ENCODE measurements at places on chromosomes 1 and 21.
A peak's percentile ranks its signal among the peaks of the same experiment; 100 is the strongest.

- no peak for DNase-seq
Observed at GRCh38 chr1:235648407-235648907, 1.1 kb downstream of the GNG4 start.

GRCh38 chr1:239833723-239834122 is 258.0 kb upstream of the FMN2 start:
- no peak for DNase-seq

DNA sequence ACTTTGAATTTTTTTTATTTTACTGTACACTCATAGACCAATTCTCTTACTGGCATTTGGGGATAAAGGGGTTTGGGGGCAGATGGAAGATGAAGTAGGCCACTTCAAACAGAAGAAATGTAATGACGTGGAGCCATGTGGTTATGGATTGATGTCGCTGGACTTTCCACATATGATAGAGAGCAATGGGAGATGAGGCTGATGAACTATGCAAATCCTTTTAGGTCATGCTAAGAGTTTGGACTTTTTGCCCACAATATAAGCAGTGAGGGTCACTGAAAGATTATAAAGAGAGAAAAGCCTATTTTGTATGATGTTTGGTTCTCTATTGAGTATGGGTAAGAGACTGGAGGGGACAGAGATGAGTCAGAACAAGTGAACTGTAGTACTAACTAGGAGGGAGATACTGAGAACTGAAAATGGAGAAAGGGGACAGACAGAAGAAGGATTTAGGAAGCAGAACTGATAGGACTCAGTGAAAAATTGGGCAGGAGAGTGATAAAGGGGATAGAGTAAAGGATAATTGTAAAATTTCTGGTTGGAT is 9.2 kb downstream of the C1orf21 start:
- no peak for DNase-seq

- no peak for DNase-seq
Observed at GRCh38 chr1:1250786-1251284, 4.3 kb upstream of the C1QTNF12 start.

GRCh38 chr1:7578206-7578605 is 192.9 kb upstream of the VAMP3 start:
- no peak for DNase-seq

GRCh38 chr21:36069713-36070583 is at the start of gene CBR1:
Gene CBR1 (plus strand): TSS chr21:36070024. CDS start chr21:36070116, 92 bp downstream.
- peak; percentile 92 for DNase-seq

GRCh38 chr21:38803075-38803660 is 2.6 kb upstream of the ETS2 start:
- no peak for DNase-seq

- DNase-seq = no peak
Observed at GRCh38 chr1:7352364-7352763, 418.7 kb upstream of the VAMP3 start.

- DNase-seq = no peak
Observed at GRCh38 chr1:86750076-86750475, 45.7 kb downstream of the SH3GLB1 start.

- no peak for DNase-seq
Observed at GRCh38 chr1:165353731-165354671, 2.5 kb downstream of the LMX1A start.

DNA sequence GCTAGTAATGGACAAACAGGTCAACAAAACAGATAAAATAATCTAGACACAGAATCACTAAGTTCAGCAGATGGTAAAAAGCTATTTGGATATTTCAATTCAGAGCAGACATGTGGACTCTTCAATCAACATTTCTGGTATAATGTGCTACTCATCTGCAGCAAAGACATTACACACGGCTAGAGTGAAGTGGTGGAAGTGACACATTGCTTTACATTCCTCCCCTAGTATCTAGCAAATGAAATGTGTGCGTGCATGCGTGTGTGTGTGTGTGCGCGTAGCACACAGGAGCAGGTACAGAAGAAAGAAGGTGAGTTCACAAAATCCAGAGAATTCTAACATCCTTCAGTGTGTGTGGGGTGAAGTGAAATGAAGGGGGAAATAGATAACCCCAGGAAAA is 8.3 kb downstream of the AHCTF1 start:
- DNase-seq = no peak

DNA sequence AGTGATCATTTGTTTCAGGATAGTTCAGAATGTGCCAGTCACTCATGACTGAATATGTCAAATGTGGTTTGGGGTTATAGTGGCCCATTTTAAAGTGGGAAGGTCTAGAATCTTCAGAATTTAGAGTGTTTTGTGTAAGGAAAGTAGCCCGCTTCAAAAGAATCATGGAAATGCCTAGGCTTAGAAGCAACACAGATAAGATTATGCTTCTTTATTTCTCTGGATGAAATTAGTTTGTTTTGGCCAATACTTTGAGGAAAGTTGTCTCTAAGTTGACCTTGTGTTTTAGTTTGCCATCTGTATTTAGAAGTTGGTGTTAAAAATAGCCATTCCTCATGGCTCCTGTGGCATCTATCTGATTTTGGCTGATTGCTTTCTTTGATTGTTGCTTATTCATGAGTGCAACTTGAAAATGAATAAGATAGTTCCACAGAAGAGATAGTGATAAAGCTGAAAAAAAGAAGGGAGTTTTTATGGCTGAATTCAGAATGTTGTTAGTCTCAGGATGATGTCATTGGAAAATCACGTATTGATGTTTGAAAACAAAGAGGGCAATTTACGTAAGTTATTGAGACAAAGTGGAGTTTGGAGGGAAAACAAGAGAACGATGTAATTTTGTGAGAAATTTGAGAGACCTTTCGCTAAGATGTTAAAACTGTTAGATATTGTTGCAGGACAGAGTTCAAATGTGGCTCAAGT is 71.9 kb downstream of the PLA2G4A start:
- no peak for DNase-seq

GRCh38 chr1:116373431-116374352 is 648 bp downstream of the ATP1A1 start:
- no peak for DNase-seq

- peak; percentile 5 for DNase-seq
Observed at GRCh38 chr1:83029916-83030315, 969.0 kb downstream of the TTLL7 start.

DNA sequence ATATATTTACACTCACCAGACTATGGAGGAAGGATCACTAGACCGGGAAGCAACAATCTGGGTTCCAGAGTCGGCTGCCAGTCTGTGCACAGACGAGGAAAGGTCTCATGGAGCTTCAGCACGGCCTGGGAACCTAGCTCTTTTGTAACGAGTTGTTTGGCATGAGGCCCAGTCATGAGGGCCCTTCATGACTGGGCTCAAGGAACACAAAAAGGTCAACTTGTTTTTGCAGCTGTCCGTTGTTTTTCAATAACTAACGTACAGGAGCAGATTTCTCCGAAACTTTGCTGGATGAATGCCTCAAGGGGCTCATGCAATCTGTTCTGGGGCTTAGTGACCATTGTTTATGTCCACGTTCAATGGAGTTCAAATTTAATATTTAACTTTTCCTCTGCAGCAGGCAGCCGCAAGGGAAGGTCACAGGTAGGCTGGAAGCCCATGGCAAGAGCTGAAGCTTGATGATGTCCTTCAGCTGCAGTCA is 5.9 kb upstream of the STUM start:
- no peak for DNase-seq

GRCh38 chr1:221806236-221806635 is 64.3 kb upstream of the DUSP10 start:
- DNase-seq = no peak

DNA sequence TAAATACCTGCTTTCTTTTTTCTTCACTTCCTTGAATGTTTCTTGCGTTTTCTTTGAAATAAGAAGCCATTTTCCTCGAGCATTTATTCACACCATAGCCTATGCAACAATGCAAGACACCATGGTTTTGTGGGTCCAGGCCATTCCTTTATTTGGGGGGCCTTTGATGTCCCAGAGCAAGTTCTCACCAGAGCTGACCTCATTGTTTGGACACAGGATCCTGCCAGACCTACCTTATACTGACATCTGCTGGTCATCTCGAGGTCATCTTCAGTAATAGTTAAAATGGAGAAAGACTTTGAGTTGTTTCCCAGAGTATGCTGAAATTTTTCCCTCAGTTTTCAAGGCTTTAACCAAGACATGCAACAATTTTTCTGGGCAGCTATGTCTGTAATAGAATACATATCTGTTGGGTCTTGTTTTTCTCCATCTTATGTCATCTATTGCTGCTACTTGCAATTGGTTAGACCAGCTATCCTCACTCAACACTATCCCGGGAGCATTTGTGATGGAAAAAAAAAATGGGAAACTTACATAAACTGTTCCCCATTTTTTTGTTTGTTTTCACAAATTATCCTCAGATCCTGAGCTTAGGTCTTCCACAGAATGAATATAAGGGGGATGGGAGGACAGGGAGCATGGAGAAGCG is 34.0 kb upstream of the BACE2 start:
- peak; percentile 31 for DNase-seq

DNA sequence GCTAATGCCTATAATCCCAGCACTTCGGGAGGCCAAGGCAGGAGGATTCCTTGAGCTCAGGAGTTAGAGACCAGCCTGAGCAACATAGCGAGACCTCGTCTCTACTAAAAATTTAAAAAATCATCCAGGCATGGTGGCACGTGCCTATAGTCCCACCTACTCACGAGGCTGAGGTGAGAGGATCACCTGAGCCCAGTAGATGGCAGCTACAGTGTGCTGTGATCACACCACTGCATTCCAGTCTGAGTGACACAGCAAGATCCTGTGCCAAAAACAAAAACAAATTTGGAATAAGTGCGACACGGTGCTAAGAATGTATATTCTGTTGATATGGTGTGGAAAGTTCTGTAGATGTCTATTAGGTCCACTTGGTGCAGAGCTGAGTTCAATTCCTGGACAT is 15.1 kb downstream of the USP33 start:
- DNase-seq = no peak

GRCh38 chr1:58035523-58035922 is 511.0 kb downstream of the OMA1 start:
- no peak for DNase-seq

GRCh38 chr1:87367549-87367948 is 38.9 kb downstream of the LMO4 start:
- DNase-seq = no peak

DNA sequence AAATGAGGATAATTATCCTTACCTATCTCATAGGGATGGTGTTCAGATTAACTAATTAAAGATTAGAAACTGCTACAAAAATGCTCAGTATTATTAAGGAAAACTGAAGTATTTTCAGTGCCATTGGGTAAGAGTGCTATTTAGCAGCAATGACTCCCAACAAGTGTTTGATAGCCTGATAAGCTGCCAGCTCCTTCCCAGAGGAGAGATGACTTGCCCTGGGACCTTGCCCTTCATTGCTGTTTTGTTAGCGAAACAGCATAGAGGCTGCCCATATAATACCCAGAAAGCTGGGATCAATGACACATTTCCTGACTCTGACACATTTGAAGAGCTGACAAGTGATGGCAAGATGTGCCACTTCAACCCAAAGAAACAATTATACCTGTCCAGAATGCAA is 592.2 kb downstream of the ADGRL2 start:
- no peak for DNase-seq

DNA sequence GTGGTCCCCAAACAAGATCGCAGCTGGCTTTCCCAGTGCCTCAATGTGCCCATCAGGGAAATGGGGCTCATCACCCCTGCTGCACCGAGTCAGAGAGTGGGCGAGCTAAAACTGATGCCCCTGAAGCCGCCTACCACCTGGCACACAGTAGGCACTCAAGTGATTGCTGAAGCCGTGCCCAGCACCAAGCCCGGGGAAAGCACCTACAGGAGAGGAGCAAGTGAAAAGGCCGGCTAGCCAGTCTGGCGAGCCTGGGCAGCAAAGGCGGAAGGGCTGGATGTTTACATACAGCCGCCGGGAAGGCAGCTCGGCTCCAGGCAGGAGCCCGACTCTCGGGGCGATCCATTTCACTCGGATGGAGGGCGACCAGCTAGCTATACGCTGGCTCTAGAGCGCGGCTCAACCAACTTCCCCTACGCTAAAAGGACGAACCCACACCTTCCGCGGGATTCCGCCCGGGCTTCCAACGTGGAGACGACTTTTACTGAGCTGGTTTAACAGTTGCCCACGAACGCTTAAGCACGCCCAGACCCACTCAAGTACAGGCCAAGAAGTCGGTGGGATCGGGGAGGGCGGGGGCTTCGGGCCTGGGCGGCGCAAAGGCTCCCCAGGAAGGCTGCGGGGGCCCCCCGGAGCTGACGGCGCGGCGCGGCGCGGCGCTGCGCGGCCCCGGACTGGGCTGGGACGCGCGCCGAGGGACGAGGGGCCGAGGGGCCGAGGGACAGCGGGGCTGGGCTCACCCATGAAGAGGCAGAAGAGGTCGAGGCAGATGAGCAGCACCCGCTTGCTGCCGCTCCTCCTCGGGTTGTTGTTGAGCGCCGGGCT is 1.0 kb downstream of the PLPP3 start:
- no peak for DNase-seq

GRCh38 chr21:46002841-46003574 is 21.4 kb downstream of the COL6A1 start:
- no peak for DNase-seq

GRCh38 chr1:81967951-81968350 is 167.2 kb downstream of the ADGRL2 start:
- DNase-seq = no peak

- no peak for DNase-seq
Observed at GRCh38 chr1:179083533-179083932, 1.7 kb downstream of the TOR3A start.

GRCh38 chr1:9590201-9590600 is 1.5 kb downstream of the TMEM201 start:
- no peak for DNase-seq
